Upper lobe of right lung (tissue), 1 donor: ENCODE measurements at places on chromosomes 16 and 17. TPM values are rescaled to one million over a fixed set of nuclear protein-coding genes. Genes with fewer than 3 reads are reported as not detected.

Gene SLC12A3
- not detected for total RNA-seq

Gene PRKCB
- total RNA-seq: 25.2 TPM

Gene FMNL1
- total RNA-seq: 62.3 TPM

Gene NPIPB9
- total RNA-seq: 3.5 TPM

- H3K27me3 ChIP-seq: peaks cover 13% of the 10 kb centered on the region
- DNase-seq: no peak
- H3K27ac ChIP-seq: no peak overlapping the region
- H3K4me1 ChIP-seq: no peaks in the 10 kb centered on the region
- H3K4me3 ChIP-seq: no peak overlapping the region
Measured at GRCh38 chr16:20349615-20350014, 2.9 kb downstream of the UMOD start.

GRCh38 chr16:49836668-49837067, 19.2 kb downstream of the ZNF423 start:
- H3K4me1 ChIP-seq: peaks cover 30% of the 10 kb centered on the region
- H3K36me3 ChIP-seq: no peaks in the 10 kb centered on the region
- peak overlapping the region; percentile 75 for H3K27ac ChIP-seq
- DNase-seq: no peak
- H3K27me3 ChIP-seq: peaks cover 5% of the 10 kb centered on the region
- H3K4me3 ChIP-seq: no peak overlapping the region

DNA sequence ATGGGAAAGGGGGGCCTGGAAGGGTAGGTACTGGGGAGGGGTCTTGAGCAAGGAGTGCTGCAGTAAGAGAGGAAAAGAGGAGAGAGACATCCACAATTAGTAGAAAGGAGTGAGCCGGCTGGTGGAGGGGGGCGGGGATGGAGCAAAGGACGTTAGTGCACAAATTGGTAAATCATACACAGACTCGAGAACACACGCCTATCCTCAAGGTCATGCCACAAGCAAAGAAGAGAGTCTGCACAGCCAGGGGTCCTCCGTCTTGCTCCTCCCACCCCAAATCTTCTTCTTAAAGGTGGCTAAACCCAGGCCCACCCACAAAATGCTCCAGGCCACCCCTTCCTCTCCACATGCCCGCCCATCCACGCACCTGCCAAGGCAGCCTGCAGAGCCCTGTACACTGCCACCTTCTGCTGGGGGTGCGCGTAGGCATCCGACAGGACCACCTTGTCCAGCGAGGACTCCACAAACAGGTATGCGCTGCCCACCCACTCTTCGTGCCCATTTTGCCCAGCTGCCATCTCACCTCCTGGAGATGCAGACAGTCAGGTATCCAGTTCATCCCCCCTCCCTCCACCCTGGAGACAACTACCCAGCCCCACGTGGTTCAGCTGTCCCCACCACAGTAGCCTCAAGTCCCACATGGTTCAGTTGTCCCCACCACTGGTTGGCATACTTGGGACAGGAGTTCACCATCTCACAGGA, 3.4 kb downstream of the TRADD start:
- H3K4me1 ChIP-seq: peaks cover 10% of the 10 kb centered on the region
- no peak overlapping the region for H3K4me3 ChIP-seq
- H3K27me3 ChIP-seq: no peaks in the 10 kb centered on the region
- no peak for DNase-seq

- H3K27ac ChIP-seq: no peak overlapping the region
- H3K4me1 ChIP-seq: peaks cover 3% of the 10 kb centered on the region
- no peaks in the 10 kb centered on the region for H3K36me3 ChIP-seq
Measured at GRCh38 chr17:607361-608147, 107.1 kb downstream of the VPS53 start.

DNA sequence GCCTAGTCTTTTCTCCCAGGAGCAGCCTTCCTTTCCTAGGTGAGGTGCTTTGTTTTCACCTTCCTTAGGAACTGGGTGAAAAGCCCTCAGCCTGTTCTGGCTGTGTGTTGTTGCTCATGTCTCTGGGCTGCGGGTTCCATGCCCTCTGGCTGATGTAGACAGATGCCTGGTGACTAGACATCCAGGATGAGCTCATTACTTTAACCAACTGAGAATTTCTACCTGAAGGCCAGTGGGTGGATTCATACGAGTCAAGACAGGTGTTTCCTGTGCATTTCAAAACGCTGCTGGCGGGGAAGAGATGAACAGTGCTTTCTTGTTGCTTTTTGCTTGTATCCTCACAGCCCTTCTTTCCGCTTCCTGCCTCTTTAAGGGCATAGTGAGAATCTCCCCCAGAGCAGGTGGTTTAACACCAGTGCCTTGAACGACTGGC, 22.3 kb downstream of the SAP30BP start:
- H3K4me1 ChIP-seq: peaks cover 70% of the 10 kb centered on the region
- DNase-seq: no peak
- no peak overlapping the region for H3K4me3 ChIP-seq
- peaks cover 13% of the 10 kb centered on the region for H3K36me3 ChIP-seq

- no peak overlapping the region for H3K27ac ChIP-seq
- H3K4me1 ChIP-seq: no peaks in the 10 kb centered on the region
- peaks cover 19% of the 10 kb centered on the region for H3K27me3 ChIP-seq
- peak overlapping the region; percentile 65 for H3K4me3 ChIP-seq
Measured at GRCh38 chr16:29900888-29901606, 759 bp downstream of the ASPHD1 start.

- H3K27ac ChIP-seq: no peak overlapping the region
- H3K36me3 ChIP-seq: no peaks in the 10 kb centered on the region
- DNase-seq: no peak
Measured at GRCh38 chr17:7379134-7379533, 1.8 kb upstream of the TNK1 start.

DNA sequence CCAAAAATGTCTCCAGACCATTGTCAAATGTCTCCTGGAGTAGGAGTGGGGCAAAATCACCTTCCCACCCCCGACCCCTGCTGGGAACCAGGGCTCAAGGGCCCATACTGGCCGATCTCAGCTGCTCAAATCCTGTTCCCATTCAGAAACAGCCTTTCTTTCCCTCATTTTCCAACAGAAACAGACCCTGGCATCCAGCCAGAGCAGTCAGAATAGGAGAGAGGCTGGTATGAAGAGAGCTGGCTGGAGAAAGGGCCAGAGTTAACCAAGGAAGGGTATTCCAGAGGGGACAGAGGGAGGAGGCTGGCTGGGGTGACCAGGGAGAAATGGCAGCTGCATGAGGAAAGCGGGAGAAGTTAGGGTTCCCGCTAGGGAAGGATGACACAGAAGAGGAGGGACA, 199.1 kb downstream of the XYLT1 start:
- DNase-seq: no peak
- H3K4me3 ChIP-seq: no peak overlapping the region
- peaks cover 8% of the 10 kb centered on the region for H3K4me1 ChIP-seq
- no peaks in the 10 kb centered on the region for H3K36me3 ChIP-seq
- H3K27ac ChIP-seq: no peak overlapping the region
- H3K27me3 ChIP-seq: no peaks in the 10 kb centered on the region

DNA sequence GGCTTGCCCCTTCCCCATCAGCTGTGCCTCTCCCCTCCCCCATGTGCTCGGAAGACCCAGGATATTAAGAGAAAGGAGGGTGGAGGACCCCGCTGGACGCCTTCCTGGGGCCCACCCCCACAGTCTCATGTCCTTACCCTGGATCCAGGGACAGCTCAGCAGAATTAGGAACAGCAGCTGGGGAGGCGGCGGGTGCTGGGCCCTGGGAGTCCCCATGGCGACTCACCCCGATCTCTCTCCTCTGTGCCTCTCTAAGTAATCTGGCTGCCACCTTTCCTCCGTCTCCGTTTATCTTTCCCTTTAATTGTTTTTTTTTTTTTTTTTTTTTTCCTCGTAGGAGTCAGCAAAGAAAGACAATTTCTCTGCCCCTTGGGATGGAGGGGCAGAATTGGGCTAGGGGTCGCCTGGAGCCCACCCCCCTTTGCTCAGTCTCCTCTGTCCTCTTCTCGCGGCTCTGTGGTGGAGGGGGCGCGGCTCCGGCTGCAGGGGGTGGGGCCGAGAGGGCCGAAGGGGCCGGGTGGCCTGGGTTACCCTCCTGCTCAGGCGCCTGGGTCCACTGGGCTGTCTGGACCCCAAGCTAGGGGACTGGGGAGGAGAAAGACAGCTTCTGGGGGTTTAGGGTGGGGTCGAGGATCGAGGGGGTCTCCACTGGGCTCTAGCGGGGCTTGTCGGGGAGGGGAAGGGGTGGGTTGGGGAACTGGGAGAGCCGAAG, 390 bp downstream of the SEZ6L2 start:
- peaks cover 19% of the 10 kb centered on the region for H3K27me3 ChIP-seq
- no peaks in the 10 kb centered on the region for H3K36me3 ChIP-seq
- peak; percentile 79 for DNase-seq
- H3K27ac ChIP-seq: no peak overlapping the region
- no peaks in the 10 kb centered on the region for H3K4me1 ChIP-seq

DNA sequence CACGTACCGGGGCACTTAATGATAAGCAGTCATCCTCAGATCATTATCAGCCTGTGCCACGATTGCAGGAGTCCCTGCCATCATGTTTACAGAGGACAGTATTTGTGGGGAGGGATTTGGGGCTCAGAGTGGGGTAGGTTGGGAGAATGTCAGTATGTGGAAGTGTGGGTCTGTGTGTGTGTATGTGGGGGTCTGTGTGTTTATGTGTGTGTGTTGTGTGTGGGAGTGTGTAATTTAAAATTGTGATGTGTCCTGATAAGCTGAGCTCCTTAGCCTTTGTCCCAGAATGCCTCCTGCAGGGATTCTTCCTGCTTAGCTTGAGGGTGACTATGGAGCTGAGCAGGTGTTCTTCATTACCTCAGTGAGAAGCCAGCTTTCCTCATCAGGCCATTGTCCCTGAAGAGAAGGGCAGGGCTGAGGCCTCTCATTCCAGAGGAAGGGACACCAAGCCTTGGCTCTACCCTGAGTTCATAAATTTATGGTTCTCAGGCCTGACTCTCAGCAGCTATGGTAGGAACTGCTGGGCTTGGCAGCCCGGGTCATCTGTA, 13.5 kb upstream of the EFCAB13 start:
- H3K27me3 ChIP-seq: no peaks in the 10 kb centered on the region
- no peak overlapping the region for H3K27ac ChIP-seq
- no peak for DNase-seq
- no peaks in the 10 kb centered on the region for H3K36me3 ChIP-seq
- no peak overlapping the region for H3K4me3 ChIP-seq
- peaks cover 15% of the 10 kb centered on the region for H3K4me1 ChIP-seq

GRCh38 chr16:79947771-79948170, 347.2 kb upstream of the MAF start:
- no peaks in the 10 kb centered on the region for H3K27me3 ChIP-seq
- no peak for DNase-seq
- H3K27ac ChIP-seq: no peak overlapping the region
- H3K4me3 ChIP-seq: no peak overlapping the region
- H3K36me3 ChIP-seq: no peaks in the 10 kb centered on the region
- H3K4me1 ChIP-seq: no peaks in the 10 kb centered on the region

DNA sequence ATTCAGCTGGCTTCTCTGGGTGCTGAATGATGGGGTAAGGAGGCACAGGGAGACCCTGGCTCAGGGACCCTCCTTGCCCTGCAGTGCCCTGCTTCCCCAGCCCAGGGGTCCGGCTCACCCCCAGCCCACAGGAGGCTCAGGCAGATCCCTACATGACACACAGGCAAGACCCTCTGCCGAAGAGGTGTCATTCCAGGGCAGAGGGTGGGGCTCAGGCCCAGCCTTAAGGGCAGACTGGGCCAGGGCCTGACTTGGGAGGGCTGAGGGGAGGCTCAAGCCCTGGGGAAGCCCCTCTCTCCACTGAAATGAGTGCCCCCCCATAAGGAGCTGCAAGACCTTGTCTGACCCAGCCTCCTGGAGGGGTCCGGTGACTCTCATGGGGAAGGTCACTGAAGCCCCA, 30.3 kb upstream of the KSR1 start:
- no peak overlapping the region for H3K4me3 ChIP-seq
- H3K27ac ChIP-seq: no peak overlapping the region
- DNase-seq: peak; percentile 53
- no peaks in the 10 kb centered on the region for H3K4me1 ChIP-seq
- H3K36me3 ChIP-seq: no peaks in the 10 kb centered on the region
- no peaks in the 10 kb centered on the region for H3K27me3 ChIP-seq
